Adrenal gland (tissue), 19 donors: ENCODE measurements at places on chromosomes 4 and X. TPM values are rescaled to one million over a fixed set of nuclear protein-coding genes. Genes with fewer than 3 reads are reported as not detected.

Gene NR3C2
- polyA plus RNA-seq = 1.9 TPM

Gene DMRTC1B
- polyA plus RNA-seq = 0.67 TPM

Gene ADGRG4
- polyA plus RNA-seq = 0.07 TPM

Gene SMR3B
- polyA plus RNA-seq = 8.9 TPM
